ENCODE measurements at places on chromosomes 13 and 19.

DNA sequence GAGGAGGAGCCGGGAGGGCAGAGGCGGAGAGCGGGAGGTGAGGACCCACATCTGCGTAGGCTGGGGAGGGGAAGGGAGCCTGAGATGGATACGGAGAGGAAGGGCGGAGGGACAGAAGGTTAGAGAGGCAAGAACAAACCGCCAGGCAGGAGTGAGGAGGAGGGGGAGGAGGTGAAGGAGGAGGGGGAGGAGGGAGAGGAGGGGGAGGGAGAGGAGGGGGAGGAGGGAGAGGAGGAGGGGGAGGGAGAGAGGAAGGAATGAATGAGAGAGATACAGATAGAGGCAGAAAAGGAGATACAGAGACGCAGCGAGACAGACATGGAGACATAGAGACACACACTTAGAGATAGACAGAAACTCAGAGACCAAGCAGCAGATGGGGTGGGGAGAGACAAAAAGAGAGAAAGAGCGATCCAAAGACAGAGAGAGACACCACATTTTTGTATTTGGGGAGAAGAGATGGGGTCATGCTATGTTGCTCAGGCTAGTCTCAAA, 782 bp upstream of the CA11 start:
- no peak for DNase-seq

- no peak for DNase-seq
Measured at GRCh38 chr19:8028951-8029491, 23.5 kb upstream of the CCL25 start.

- DNase-seq = no peak
Measured at GRCh38 chr13:50126263-50126992, 111.2 kb downstream of the KCNRG start.

DNA sequence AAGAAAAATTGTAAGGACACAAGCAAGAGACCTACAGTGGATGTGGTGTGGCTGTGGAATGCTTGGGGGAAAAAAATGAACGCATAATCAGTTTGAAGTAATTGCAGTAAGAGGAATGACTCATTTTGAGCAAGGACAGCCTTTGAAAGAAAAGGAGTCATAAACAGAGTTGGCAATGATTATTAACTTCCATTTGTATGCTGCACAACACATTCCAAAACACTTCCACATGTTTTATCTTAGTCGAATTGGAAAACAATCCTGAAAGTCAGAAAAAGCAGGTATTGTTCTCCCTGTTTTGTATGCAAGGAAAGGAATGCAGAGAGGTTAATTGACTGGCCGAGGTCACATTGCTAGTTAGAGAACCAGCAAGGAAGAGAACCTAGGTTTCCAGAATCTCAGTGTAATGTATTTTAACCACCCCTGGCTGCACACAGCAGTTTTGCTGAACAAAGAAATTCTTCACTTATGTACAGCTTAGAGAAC, 630.0 kb upstream of the MIR17HG start:
- DNase-seq = no peak

DNA sequence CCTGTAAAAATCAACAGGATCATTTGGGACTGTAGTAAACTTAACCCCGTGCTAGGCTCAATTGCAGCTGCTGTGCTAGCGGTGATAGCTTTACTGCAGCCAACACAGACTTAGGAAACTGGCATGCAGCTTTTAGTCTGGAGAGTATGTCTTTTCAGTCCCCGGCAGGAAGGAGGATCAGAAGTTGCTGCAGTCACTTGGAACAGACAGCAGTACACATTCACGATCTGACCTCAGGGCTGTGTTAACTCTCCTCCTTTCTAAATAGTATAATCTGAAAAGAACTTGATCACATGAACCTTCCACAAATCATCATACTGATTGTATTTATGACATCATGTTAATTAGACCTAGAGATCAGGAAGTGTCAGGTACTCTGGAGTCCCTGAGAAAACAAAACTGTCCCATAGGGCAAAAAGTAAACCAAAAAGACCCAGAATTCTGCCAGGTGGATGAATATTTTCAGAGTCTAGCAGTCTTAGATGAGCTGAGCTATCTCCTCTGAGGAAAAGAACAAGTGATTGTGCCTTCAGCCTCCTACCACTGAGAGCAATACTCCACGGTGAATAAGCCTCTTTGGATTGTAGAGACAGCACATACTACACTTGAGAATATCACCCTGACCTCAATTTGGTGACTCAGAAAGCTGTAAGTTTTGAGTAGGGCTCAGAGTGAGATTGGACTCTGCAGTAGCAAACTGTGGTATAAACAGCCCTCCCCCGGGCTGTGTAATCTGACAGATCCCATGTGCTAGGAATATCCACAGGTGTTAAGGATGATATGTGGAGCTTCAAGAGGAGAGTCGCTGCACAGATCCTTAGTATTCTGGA, 181.0 kb upstream of the GPR12 start:
- no peak for DNase-seq

GRCh38 chr19:20103091-20103740, 25.4 kb downstream of the ZNF90 start:
- no peak for DNase-seq

GRCh38 chr19:11833541-11833940, 15.0 kb upstream of the ZNF439 start:
- no peak for DNase-seq

DNA sequence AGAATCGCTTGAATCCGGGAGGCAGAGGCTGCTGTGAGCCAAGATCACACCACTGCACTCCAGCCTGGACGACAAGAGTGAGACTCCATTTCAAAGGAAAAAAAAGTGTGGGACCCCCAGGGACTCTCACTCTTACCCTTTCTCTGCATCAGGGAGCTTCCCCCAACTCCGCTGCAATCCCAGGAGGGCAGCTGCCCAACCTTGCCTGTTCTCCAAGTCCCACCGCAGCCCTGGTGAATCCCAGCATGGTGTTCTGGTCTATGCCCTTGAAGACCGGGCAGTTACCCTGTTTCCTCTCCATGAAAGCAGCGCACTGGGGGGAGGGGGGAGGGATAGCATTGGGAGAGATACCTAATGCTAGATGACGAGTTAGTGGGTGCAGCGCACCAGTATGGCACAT, 35.7 kb upstream of the DPRX start:
- DNase-seq = no peak

GRCh38 chr19:2494447-2495129, 18.7 kb downstream of the GADD45B start:
- DNase-seq = no peak

- no peak for DNase-seq
Measured at GRCh38 chr13:28426381-28426780, 68.5 kb downstream of the FLT1 start.

- DNase-seq = no peak
Measured at GRCh38 chr19:15035795-15036311, 13.4 kb upstream of the CASP14 start.

DNA sequence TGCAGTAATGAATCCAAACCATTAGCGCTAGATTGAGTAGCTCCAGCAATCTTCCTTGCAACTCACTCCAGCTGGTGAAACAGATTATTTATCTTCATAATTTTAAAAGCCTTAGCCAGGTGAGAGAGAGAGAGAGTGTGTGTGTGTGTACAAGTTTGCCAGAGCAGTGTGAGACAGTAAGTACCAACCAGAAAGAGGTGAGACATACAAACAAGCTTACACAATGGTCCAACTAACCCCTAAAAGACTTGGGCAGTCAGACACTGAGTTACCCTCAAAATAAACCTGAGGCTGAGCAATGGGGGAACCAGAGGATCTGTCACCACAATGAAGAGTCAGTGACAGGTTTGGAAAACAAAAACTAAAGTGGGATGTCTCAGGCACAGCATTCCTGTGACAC, 8.1 kb upstream of the THSD1 start:
- no peak for DNase-seq

DNA sequence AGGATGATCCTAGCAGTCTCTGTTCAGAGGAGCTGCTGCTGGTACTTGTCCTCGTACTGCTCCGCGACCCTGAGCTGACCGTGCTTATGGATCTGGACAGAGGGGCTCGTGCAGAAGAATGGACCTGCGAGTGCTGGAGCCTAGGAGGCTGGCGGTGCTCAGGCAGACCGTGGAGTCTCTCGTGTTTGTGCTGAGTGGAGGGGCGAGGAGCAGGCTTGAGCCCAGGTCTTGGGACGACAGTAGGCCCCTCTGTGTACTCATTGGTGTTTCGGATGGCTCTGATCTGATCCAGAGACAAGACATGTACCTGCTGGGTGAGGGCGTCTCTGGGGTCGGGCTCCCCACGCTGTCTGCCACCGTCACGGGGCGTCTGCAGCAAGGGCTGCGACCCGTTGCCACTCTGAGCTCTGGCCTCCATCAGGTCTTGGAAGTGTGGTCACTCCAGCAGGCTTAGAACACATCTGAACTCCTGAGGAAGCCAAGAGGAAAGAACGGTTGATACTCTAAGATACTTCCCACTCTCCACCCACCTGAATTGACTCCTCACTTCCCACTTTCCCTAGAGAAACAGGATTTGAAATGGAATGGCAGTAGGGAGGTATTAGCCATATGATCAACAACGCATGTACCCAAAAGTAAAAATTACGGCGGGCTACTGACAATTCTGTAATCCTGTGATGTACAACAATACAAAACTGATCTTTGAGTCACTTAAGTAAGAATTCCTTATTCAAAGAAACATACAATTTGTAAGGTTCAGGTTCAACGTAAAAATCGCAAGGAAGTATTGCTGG, 3.4 kb downstream of the SPRY2 start:
- DNase-seq = no peak

- DNase-seq = no peak
Measured at GRCh38 chr19:4639531-4640246, 373 bp downstream of the TNFAIP8L1 start.

DNA sequence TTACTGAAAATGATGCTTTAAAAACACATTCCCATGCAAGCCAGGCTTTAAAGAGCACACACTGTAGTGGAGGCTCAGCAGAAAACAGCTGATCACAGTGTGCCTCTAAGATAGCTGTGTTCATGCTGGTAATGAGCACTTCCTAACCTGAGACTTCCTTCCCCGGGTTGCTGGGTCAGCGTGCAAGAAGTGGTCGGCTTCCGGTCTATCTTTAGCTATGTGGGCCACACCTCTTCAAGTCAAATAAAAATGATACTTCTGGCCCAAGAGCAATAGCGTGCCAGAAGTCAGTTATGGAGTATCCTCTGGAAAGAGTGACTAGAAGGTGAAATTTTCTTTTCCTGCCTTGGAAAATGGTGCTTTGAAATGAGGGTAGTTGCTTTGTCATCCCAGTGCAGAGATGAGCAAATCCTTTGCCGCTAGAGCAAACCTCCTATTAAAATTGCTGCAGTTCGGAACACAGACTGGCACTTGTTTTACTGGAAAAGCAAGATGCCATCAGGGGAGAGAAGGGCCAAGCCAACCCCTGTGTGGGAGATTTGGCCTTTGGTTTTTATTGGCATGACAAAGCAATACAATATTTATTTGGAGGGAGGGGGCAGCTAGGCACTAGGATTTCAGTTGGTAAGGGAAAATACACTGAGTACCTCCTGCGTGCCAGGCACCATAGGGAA, 64.2 kb downstream of the ARHGAP35 start:
- DNase-seq = no peak

GRCh38 chr13:113584870-113585671, 518 bp downstream of the TFDP1 start:
- peak; percentile 34 for DNase-seq
